ENCODE measurements at places on chromosomes 4 and X. TPM values are rescaled to one million over a fixed set of nuclear protein-coding genes. Genes with fewer than 3 reads are reported as not detected.

The MTNR1A gene
- not detected for total RNA-seq

The LNX1 gene
- total RNA-seq = not detected

The SMIM43 gene
- not detected for total RNA-seq

The CNKSR2 gene
- total RNA-seq = 7.4 TPM

GRCh38 chr4:175351473-175351872 is 433.3 kb downstream of the ADAM29 start:
- no peaks in the 10 kb centered on the region for H3K4me1 ChIP-seq
- H3K27ac ChIP-seq = no peak overlapping the region
- DNase-seq = no peak
- no peak overlapping the region for H3K4me3 ChIP-seq
- no peaks in the 10 kb centered on the region for H3K27me3 ChIP-seq

DNA sequence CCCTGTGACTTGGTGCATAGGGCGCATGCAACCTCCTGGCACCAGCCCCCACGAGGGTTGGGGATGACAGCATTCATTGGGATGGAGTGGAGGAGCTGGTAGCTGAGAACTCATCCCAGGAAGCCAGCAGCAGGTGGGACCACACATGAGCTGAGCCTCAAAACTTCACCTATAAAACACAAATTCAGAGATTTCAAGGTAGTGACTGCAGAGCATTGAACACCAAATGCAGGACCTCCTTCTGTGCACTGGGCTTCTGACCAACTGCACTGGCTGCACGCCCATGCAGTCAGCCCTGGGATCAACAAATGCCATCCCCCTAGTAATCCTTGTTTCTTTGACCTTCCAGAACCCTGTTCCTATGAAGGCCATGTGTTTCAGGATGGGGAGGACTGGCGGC is 197.8 kb downstream of the FRAS1 start:
- no peak overlapping the region for H3K4me3 ChIP-seq
- DNase-seq = no peak
- H3K27ac ChIP-seq = no peak overlapping the region
- H3K4me1 ChIP-seq = no peaks in the 10 kb centered on the region

All from activated T-helper 1 cell treated with anti-CD3 and anti-CD28 coated beads, Interleukin-12 subunit alpha, Interleukin-12 subunit beta, Interleukin-2, Interleukin-4 antibody, amounts not matched to agents 30 ng/mL and 10 ng/mL and 1 ng/mL, durations not matched to agents 14 hours and 24 hours and 36 hours (primary cell).